HS-27A (cell line): ENCODE measurements at places on chromosomes 1 and 21.

DNA sequence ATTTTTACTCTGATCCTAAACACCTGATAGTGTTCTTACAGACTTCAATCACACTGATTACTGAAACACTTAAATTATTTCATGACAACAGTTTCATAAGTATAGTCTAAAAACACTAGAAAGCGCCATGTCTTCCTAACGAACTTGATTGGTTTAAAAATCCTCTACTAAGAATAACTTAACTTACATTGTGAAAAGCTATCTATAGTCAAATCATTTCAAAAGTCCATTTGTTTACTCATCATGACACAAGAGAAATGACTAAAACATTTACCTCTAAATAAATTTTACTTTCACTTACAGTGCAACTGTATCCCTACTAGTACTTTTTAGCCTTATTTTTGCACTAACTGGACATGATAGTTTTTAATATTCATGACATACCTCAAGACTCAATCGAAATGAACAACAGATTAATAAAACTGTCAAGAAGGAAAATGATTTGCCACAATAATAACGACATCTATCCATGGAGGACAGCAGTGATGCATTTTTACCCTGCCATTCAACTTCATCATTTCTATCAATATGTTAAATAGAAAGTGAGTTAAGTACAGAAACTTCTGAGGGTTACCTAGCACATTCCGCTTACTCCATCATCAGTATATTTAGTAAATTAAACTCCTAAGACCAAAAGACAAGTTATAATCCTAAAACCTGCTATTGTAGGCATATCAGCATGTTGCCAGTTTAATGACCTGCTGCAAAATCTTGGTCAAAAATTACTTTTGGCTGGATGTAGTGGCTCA, 38.4 kb downstream of the AHCTF1 start:
- DNase-seq = no peak

- no peak for DNase-seq
Measured at GRCh38 chr1:1345384-1345783, 3.8 kb downstream of the DVL1 start.

DNA sequence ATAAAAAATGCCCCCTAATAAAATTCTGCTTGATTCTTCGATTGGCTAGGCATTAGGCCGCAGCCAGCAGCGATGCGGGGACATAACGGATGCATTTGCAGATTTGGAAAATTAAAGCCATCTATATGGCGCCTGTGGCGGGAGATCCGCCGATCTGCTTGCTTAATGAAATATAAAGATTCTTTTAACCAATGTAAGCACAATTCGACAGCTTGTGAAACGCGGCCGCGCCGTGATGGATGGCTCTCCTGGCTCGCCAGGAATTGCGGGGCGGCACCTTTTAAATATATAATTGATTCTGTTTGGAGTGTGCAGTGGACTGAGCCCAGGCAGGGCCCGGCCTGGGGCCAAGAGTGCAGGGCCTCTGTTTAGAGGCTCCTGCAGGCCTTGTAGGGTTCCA, 8.0 kb downstream of the DMBX1 start:
- no peak for DNase-seq

GRCh38 chr1:27113861-27114260, 41.1 kb downstream of the SLC9A1 start:
- DNase-seq = no peak

GRCh38 chr1:12448746-12449177, 169.2 kb downstream of the DHRS3 start:
- DNase-seq = no peak

GRCh38 chr1:101264697-101265096, 27.9 kb downstream of the S1PR1 start:
- DNase-seq = no peak

DNA sequence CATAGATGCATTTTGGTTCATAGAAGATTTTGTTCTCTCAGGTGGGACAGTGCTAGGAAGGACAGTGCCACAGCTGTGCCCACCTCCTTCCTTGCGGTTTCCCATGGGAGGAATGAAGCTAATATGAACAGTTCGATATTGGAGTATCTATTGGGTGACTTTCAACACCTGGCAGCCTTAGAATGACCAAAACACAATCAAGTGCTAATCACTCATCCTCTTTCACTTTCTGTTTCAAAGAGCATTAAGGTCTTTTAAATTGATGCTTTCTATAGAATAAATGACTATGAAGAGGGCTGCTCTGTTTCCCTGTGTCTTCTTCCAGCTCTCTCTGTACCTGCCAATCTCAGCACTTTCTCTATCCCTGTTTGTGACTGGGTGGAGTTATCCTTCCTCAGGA, 784.0 kb downstream of the MRPL39 start:
- DNase-seq = no peak

- no peak for DNase-seq
Measured at GRCh38 chr1:113283914-113284313, 106.4 kb upstream of the MAGI3 start.

GRCh38 chr1:63635681-63636080, 42.5 kb downstream of the PGM1 start:
- DNase-seq = no peak

- peak; percentile 30 for DNase-seq
Measured at GRCh38 chr1:235253219-235253962, 74.6 kb downstream of the ARID4B start.

DNA sequence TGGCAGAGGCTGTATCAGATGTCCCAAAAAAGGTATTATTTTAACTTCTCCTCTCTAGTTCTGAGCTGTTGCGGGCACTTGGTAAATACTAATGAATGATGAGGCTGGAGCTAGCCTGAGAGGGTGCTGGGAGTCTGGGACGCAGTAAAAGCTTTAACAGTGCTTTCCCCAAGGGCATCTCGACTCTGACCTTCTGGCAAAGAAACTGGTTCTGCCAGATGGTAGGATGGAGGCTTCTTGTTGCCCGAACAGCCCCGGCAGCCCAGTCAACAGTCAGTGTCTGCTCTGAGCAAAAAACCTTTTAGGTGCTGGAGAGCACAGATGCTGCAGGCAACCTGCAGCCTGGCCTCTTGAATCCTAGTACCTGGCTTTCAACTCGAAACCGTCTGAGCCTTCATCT, 2.5 kb upstream of the PNRC2 start:
- DNase-seq = no peak
